K562 (cell line): ENCODE measurements at places on chromosomes 7 and 10. TPM values are rescaled to one million over a fixed set of nuclear protein-coding genes. Genes with fewer than 3 reads are reported as not detected.

The CFTR gene
- total RNA-seq = 0.07 and 0.20 TPM in 2 replicates

The ITGA8 gene
- total RNA-seq = 0.20 TPM in 1 of 2 replicates, not detected in the other

The DENND2A gene
- 0.16 TPM in 1 of 2 replicates, not detected in the other for total RNA-seq

The IFIT3 gene
- total RNA-seq = 0.69 TPM in 2 replicates

The CYP3A4 gene
- 0.07 and 0.18 TPM in 2 replicates for total RNA-seq

The GNG11 gene
- not detected in 2 replicates for total RNA-seq

The SPDYE5 gene
- total RNA-seq = 0.09 TPM in 1 of 2 replicates, not detected in the other

The MBL2 gene
- total RNA-seq = not detected in 2 replicates

The PMPCB gene
- 85.7 and 92.1 TPM in 2 replicates for total RNA-seq

The CTAGE6 gene
- total RNA-seq = 0.09 and 0.18 TPM in 2 replicates

The HMX3 gene
- 43.2 and 43.5 TPM in 2 replicates for total RNA-seq

The CLRN3 gene
- total RNA-seq = not detected in 2 replicates

The TAS2R4 gene
- total RNA-seq = 0.51 and 0.63 TPM in 2 replicates
